Endodermal cell (in vitro differentiated cells): ENCODE measurements at places on chromosomes 2 and 18. TPM values are rescaled to one million over a fixed set of nuclear protein-coding genes. Genes with fewer than 3 reads are reported as not detected.

Gene FEV
- total RNA-seq, result not detected in 2 replicates

Gene SH2D6
- 0.68 and 1.3 TPM in 2 replicates for total RNA-seq

Gene FAP
- not detected in 2 replicates for total RNA-seq

Gene SP5
- 81.0 and 103 TPM in 2 replicates for total RNA-seq

Gene CAPN14
- total RNA-seq, result 0.11 and 0.31 TPM in 2 replicates

DNA sequence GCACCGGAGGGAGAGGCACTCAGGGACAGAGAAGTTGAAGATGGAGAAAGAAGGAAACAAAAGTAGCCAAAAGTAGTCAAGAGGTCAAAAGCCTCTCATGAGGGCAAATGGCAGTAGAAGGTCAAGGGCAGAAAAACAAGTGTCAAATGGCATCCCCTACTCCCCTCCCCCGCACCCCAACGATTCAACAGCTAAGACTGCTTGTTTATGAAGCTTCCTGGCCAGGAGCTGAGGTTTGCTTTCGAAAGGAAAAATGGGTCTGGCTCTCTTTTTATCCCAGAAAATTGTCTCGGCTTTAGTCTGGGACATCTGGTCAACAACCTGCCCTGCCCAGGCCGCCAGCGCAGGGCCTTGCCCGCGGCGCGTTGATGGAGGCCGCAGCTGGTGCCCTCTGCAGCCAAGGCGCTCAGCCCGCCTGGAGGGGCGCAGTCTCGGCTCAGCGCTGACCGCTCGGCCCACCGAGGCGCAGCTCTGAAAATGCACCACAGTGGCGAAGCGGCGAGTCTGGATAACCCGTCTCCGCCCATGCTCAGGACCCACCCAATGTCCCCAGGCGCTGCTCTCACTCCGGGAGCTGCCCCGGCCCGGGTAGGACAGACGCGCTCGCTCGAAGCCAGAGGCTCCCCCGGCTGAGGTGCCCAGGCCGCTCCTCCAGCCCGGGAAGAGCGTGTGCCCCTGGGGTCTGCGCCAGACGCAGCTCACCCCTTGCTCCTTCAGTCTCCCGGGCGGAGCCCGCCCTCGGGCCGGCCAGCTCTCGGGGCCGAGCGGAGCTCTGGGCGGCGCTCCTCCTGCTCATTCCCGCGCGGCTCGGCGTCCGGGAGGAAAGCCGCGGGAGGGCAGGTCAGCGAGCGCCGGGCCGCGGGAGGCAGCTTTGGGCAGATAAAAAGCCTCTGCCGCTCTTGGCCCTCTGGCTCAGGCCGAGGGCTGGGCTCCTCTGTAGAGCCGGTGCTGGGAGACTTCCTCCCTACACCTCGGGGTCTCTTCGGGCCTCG, 1.8 kb upstream of the TBR1 start:
- DNase-seq, result peak; percentile 89

DNA sequence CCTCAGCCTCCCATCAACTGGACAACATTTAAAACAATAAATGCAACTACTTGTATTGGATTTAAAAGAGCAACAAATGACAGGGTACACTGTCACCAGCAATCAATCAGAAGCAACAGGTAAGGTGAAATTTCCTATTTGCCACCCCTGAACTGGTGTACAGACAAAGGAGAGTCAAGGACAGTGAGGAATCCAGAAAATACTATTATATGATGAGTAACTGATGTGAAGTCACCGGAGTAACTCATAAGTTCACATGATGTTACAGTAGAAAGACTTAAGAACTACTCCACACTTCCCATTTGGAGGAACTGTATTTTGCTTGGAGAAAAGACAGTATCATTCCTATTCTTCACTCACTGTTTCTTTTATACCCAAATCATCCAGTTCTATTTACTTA, 4.1 kb upstream of the STAT1 start:
- DNase-seq, result no peak

DNA sequence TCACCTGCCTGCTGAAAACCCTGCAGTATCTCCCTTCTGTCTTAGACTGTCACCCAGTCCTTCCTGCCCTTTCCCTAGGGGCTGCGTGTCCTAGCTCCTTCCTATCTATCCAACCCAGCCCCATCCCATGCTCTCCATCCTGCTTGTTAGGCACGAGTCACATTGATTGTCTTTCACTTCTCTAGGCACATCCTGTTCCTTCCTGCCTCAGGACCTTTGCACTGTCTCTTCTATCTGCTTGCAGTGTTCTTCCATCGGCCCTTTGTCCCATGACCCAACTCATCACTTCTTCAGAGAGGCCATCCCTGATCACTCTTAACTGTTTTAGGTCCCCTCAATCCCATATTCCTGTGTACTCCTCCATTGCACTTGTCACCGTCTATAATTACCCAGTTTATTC, 50.4 kb downstream of the MERTK start:
- no peak for DNase-seq

DNA sequence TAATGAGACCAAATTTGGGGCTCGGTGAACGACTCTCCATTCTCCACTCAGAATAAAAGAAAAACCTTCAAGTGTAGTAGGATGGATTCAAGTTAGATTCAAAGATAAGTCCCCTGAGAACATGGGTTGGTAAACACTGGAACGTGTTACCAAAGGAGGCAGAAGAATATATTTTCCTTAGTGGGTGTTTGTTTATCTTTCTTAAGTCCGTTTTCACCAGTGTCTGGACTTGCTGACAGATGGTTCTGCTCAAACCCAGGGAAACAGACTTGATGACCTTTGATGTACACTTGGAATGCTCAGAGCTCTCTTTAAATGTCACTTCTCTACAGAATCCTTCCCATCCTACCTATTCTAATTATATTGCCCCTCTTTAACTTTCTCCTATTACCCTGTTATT, 310.3 kb upstream of the ZNF521 start:
- DNase-seq, result no peak

DNA sequence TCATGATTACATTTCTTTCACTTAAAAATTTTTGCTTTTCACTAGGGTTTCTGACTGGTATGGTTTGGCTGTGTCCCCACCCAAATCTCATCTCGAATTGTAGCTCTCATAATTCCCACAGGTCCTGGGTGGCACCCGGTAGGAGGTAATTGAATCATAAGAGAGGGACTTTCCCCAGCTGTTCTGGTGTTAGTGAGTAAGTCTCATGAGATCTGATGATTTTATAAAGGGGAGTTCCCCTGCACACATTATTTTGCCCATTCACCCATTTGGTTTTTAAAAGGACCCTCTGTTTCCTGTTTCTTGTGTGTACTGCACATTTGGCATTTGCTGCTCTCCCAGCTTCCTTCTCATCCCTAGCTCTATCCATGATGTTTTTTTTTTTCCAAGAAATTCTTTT, 27.8 kb upstream of the NETO1 start:
- no peak for DNase-seq

GRCh38 chr18:58624011-58624410, 4.9 kb downstream of the ALPK2 start:
- no peak for DNase-seq

DNA sequence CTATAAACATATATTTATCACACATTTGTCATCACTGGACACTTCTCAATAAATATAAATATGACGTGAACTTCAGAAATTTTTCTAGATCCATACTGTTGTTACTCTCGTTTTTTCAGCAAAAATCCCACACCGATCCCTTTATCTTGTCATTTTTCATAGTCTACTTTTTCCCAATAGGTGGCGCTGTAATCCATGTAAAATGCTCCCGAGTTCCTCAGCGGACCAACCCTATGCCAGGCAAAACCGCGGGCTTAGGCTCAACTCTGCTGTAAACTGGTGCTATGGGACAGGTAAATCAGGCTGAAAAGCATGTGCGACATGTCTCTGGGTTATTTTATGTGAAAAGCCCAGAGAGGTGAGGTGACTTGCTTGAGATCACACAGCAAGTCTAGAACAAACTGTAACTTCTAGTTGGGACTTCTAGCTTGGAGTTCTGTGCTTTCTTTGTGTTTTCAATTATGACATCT, 104.0 kb downstream of the COBLL1 start:
- peak; percentile 87 for DNase-seq

DNA sequence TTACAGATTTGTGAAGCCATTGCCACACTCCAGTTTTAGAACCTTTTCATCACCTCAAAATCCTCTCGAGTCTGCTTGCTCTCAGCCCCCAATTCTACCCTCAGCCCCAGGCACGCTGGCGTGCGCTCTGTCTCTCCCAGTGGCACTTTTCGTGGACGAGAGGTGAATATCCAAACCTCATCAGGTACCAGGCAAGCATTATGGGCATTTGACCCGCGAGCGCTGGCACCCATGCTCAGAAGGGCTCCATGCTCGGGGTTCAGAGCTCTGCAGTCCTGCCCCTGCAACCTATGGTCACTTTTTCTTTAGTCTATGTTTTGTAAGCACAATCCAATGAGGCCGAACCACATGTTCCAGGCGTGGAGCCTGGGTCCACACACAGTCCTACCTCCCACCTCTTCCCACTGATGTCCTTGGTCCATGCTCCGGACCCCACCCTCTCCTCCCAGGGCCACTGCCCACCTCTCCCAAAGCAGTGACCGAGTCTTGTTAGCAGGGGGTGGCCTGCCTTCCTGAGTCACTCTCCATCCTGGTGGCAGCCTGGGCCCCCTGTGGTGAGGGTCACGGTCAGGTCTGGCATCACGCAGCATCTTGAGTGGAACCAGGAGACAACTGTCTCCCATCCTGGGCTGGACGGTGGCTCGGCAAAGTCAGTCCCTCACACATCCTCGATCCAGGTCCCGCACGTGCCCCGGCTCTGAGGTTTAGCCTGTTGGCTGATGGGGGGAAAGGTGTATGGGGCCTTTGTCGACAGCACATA, 256.9 kb downstream of the NDUFA10 start:
- no peak for DNase-seq

DNA sequence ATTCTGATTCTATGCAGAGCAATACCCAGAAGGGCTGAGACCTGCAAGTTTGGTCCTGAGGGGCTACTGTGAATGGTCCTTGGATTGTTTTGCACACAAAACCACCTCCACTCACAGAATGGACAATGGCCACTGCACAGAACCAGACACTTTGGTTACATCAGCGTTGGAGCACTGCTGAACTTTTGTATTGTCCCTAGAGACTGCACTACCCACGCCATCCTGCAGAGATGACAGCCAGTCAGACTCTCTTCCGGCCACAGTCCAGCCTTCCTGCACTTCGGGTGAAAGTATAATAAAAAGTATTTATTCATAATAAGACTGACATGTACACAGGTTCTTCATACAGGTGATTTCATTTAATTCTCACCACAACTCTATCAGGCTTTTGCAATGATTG, 35.7 kb downstream of the CELF4 start:
- no peak for DNase-seq

GRCh38 chr18:23138471-23138870, 3.2 kb downstream of the CABLES1 start:
- no peak for DNase-seq

GRCh38 chr18:57094175-57094574, 52.7 kb upstream of the BOD1L2 start:
- DNase-seq, result peak; percentile 39
